ENCODE measurements at places on chromosomes 13 and 19.
A peak's percentile ranks its signal among the peaks of the same experiment; 100 is the strongest.

DNA sequence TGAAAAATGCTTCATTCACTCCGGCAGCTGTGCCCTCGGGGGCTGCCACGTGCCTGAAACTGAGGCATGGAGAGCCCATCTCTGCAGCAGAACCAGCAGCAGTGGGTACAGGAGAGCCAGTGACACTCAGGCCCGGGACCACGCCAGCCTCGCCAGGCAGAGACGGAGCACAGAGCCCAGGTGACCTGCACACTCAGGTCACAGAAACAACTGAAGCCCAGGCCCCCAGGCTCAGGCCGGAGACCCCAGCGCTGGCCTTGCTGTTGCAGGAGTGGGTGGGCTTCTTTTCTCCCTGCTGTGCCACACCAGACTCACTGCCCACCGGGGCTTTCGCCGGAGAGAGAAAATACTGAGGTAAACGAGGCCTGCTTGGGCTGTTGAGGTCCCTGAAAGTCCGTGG is 117.3 kb downstream of the SOX1 start:
- no peak for DNase-seq

DNA sequence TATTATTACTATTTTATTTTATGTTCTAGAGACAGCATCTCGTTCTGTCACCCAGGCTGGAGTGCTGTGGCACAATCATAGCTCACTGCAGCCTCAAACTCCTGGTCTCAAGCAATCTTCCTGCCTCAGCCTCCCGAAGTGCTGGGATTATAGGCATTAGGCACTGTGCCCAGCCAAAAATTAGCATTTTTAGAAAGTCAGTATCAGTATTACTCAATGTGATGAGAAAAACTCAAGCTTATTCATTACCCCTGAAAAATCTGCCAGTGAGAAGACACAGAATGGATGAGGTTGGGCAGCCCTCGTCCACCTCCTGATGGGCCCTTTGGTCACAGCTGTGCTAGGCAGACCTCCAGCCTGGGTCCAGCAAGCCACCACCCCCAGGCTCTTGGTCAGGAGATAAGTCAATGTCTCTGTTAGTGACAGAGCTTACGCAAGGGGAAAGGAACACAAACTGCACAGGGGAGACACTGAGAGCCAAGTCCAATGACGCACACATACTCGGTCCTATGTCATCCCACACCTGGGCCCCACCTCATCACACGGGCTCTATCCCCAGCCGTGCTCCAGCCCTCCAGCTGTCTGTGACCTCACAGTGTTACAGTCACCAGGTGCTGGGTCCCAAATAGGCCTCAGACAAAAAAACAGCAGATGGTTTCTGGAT is 19.8 kb downstream of the PEPD start:
- DNase-seq: no peak

GRCh38 chr13:28636069-28636468 is 22.9 kb upstream of the POMP start:
- no peak for DNase-seq

GRCh38 chr13:78601874-78602560 is 1.3 kb downstream of the POU4F1 start:
- DNase-seq: no peak

DNA sequence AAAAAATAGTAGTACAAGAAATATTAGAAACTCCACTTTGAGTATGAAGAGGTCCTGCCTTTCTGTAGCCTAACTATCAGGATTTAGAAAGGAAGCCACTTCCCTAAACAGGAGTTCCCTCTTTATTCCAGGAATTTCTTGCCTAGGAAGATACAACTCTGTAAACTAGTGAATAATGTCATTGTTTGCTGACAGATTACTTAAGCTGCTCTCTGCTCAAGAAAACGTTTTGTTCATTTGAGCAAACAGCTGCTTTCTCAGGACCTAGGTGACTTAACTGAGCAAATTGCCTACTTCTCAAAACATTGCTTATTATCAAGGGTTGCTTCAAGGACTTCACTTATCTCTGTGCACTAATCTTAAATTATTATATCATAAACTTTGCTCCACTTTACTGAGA is 1419.4 kb upstream of the SLC10A2 start:
- no peak for DNase-seq

GRCh38 chr13:113209759-113210421 is 477 bp downstream of the CUL4A start:
- DNase-seq: no peak

DNA sequence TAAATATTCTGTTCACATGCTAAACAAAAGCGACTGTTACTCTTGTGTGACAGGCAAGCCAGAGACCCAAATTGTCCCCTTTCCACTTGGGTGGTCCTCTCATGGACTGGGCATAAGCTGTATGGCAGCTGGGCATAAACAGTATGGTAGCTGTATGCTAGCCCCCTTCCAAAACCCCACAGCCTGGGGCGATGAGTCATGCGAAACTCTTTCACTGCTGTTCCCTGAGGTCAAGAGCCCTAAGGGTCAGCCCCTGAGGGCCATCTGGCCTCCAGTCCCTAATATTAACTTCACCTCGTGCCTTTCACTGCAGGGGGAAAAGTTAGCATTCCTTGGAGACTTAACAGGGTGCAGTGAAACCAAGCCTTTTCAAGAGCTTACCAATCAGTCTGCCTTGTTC is 45.6 kb upstream of the ZNF562 start:
- DNase-seq: no peak

GRCh38 chr13:76965759-76966421 is 17.6 kb downstream of the ACOD1 start:
- no peak for DNase-seq

GRCh38 chr13:110261166-110262081 is 45.5 kb downstream of the COL4A1 start:
- DNase-seq: no peak

DNA sequence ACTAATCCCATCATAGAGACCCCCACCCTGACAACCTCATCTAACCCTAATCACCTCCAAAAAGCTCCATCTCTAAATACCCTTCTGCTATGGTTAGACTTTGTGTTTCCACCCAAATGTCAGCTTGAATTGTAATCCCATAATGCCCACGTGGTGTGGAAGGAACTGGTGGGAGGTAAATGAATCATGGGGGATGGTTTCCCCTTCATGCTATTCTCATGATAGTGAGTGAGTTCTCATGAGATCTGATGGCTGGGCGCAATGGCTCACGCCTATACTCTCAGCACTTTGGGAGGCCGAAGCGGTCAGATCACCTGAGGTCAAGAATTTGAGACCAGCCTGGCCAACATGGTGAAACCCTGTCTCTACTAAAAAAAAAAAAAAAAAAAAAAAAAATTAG is 2.6 kb downstream of the VMAC start:
- DNase-seq: no peak

- DNase-seq: no peak
Observed at GRCh38 chr13:24074678-24075077, 85.8 kb upstream of the SPATA13 start.

DNA sequence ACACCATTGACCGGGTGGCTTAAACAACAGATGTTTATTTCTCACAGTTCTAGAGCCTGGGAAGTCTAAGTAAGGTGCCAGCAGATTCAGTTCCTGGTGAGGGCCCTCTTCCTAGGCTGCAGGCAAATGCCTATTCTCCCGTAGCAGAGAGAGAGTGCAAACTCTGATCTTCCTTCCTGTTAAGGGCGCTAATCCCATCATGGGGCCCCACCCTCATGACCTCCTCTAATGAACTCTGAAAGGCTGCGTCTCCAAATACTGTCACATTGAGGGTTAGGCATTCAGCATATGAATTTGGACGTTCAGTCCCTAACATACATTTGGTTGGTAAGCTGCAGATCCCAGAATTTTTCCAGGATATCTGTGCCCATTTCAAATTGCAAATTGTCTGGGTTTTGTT is 128.8 kb downstream of the GGACT start:
- no peak for DNase-seq

- no peak for DNase-seq
Observed at GRCh38 chr13:67577361-67577760, 347.2 kb upstream of the PCDH9 start.

DNA sequence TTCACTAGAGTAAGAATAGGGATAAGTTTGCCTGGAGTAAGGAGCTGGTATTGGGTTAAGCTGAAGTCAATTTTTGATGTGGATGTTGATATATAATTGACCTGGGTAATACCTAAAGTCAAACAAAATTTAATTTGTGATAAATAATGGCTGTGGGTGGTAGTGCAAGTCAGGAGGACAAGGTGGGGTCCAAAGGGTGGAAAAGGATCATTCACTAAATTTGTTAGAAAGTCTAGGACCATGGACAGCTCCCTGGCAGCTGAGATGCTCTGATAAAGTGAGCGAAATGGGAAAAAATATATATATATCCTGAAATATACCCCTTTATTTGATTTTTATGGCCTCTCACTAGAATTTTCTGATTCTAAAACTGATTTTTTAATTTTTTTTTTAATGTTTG is 463.5 kb downstream of the GPC6 start:
- DNase-seq: no peak

DNA sequence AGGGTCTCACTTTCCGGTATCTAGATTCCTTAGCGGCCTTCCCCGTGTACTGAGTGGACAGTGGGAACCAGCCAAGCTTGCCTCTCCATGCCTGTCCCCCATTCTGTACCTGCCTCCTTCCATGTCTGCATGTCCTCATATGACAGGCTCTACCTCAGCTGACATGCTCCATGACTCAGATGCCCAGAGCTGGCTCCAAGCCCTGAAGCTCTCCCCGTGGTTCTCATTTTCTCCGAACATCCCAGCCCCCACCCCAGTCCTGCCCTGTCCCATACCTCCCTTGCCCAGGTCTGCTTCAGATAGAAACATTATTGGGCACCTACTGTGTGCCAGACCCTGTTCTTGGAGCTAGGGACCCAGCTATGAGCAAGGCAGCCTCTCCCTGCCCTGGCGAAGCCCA is 17.1 kb upstream of the SHFL start:
- no peak for DNase-seq

DNA sequence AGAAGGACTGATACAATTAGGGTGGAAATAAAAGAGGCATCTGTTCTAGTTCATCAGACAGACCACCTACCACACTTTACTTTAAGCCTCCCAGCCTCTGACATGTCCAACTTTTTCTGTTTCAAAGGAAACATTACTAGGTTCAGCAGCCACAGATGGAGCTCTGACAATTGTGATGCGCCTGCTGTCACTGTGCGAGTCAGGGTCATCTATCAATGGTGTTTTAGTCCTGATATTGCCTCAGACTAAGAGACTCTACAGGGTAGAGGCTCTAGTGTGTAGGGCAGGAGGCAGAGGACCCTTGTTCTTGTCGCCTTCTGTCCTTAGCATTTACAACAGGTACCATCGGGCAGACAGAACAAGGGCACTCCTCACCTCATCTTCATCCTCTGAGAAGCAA is 685.0 kb upstream of the SGCG start:
- DNase-seq: no peak

DNA sequence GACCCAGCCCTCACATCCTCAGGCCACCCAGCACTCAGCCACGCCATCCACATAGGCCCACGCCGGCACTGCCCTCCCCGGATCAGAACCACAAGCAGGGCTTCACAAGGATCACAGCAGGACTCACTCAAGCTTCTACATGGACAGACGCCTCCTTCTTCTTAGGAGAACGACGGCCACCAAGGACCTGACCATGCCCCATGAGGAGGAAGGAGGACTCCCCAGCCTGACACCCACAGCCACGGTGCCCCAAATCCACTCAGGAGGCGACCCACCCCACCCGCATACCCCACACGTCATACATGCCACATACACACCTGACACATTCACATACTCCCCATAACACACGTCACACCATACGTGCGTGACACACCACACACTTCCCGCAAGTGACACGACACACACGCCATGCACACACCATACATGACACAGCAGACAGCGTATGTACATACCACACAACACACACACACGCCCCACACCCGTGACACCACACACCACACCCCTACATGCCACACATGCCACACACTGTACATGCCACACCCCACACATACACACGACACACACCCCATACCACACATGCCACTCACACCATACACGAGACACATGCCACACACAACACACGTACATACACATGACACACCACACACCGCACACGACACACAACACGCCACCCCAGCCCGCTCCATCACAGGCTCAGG is 50.4 kb downstream of the MLLT1 start:
- no peak for DNase-seq

- DNase-seq: no peak
Observed at GRCh38 chr13:37869756-37870488, at the start of gene TRPC4. TSS of gene TRPC4 (minus strand) at chr13:37869772. CDS start at chr13:37783333, 86,439 bp downstream.

DNA sequence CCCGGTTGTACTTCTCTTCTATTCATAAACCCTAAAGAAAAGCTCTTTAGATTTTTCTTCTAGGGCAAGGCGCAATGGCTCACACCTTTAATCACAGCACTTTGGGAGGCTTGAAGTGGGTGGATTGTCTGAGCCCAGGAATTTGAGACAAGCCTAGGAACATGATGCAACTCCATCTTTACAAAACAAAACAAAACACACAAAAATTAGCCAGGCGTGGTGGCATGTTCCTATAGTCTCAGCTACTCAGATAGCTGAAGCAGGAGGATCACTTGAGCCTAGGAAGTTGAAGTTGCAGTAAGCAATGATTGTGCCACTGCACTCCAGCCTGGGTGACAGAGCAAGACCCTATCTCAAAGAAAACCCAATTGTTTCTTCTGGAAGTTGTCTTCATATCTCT is 240.3 kb downstream of the SHISA2 start:
- no peak for DNase-seq

- no peak for DNase-seq
Observed at GRCh38 chr13:97327086-97327485, 105.0 kb downstream of the MBNL2 start.

- peak; percentile 36 for DNase-seq
Observed at GRCh38 chr19:14434543-14435319, 1.6 kb downstream of the PKN1 start.

Measured in HS-5 (cell line).